Stimulated activated CD4-positive, alpha-beta T cell treated with anti-CD3 and anti-CD28 coated beads, TNF-alpha, amount 100 ng/mL, for 24 hours (primary cell): ENCODE measurements at places on chromosomes 12 and 14.

- DNase-seq = no peak
These were observed 19.4 kb upstream of the MBIP start for GRCh38 chr14:36339816-36340215.

- no peak for DNase-seq
These were observed 24.0 kb downstream of the ITGA7 start for GRCh38 chr12:55683676-55684075.

- DNase-seq = no peak
These were observed 1168.5 kb upstream of the FLRT2 start for GRCh38 chr14:84361476-84361875.

- no peak for DNase-seq
These were observed 1.4 kb downstream of the PTHLH start for GRCh38 chr12:27971121-27971489.

GRCh38 chr12:114976372-114976771 lies 292.4 kb upstream of the TBX3 start:
- no peak for DNase-seq

DNA sequence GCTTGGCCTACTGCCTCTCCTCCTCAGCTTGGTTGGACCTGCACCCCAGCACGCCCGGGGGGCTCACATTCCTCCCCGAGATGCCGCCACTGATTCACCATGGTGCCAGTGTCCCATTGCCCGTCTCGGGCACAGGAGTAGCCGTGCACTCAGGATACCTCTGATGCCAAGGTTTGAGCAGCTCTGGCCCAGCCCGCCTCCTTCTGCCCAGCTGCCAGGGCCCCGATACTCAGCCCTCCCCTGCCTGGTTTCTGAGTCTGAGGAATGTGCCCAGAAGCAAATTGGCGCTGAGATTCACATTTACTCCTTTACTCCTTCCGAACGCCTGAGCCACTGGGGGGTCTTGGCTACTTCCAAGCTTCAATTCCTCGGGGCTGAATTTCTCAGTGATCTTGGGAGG lies 63.5 kb downstream of the NINJ2 start:
- no peak for DNase-seq

- no peak for DNase-seq
These were observed 62.9 kb downstream of the EPS8 start for GRCh38 chr12:15726027-15726877.

GRCh38 chr14:71202881-71203280 lies 295.6 kb downstream of the PCNX1 start:
- DNase-seq = no peak

GRCh38 chr14:48536318-48536717 lies 860.9 kb upstream of the MDGA2 start:
- DNase-seq = no peak

DNA sequence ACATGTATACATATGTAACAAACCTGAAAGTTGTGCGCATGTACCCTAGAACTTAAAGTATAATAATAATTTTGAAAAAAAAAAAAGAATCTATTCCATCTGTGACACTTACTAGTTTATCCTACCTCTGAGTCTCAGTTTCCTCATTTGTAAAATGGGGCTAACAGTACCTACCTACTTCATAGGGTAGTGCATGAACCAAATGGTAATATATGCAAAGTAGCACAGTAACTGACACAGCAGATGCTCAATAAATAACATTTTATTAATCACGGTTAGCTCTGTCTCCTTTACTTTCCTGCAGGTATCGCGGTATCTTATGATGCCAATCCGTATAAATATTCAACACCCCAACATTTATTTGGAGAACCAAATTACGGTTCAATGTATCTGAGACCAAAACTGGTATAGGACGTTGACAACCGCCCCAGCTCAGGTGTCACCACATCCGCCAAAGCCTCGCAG lies 703 bp downstream of the TMED10 start:
- DNase-seq = no peak

GRCh38 chr14:31269634-31270195 lies 62.1 kb upstream of the HECTD1 start:
- DNase-seq = no peak

- DNase-seq = no peak
These were observed 8.9 kb downstream of the RBMS2 start for GRCh38 chr12:56530390-56531055.

DNA sequence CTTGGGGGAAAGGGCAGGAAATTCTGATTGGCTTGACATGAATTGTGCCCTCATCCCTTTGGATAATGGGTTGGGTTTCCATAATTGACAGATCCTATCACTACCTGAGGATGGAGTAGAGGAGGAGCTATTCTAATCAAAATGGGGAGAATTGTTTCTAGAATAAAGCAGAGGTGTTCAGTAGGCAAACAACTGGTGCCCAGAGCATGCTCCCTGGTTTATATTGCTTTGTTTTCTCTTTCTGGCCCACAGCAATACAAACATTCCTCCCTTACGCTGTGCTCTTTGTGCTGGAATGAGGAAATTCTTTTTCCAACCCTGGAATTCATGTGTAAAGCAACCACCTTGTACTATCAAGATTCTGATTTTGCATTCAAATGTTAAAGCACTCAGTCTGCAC lies 147.4 kb downstream of the RASSF9 start:
- no peak for DNase-seq

DNA sequence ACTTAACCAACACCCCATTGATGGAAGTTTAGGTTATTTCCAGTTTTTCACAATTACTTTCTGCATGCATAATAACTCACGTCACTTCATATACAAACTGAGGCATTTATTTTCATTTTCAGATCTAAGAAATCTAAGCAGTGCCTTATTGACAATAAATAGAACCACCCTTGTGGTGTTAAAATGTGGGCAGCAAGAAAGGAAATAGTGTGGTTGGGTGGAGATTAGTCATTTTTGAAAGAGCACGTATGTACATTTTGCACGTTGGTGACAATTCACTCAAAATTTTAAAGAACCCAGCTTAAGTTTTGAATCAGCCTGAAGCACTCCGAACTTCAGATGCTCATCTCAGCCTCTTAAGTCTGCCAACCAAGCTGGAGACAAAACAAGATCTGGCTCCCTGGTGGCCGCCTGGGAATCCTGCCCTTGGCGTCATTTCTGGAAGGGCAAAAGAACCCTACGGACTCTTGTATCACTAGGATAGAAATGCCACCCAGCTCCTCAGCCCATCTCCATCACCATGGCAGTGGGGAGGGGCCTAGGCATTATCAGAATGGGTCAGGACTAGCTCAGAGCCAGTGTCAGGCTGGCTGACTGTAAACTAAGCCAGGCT lies 89.5 kb upstream of the BCL2L14 start:
- peak; percentile 20 for DNase-seq

GRCh38 chr14:94933486-94933885 lies 163.6 kb upstream of the GSC start:
- DNase-seq = no peak

DNA sequence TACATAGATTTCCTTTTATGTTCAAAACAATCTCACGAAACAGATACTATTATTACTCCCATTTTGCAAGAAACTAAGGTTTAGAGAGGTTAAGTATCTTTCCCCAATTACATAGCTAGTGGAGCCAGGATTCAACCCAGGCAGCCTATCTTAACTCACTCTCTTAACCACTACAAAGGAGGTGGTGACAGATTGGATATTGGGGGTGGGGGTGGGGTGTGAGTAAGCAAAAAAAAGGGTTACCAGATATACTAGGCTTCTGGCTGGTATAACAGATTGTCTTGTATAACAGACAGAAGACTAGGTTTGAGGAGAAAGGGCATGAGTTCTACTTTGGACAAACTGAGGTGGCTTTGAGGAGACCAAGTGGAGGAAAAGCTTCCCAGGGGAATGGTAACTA lies 2.1 kb downstream of the GMFB start:
- no peak for DNase-seq

DNA sequence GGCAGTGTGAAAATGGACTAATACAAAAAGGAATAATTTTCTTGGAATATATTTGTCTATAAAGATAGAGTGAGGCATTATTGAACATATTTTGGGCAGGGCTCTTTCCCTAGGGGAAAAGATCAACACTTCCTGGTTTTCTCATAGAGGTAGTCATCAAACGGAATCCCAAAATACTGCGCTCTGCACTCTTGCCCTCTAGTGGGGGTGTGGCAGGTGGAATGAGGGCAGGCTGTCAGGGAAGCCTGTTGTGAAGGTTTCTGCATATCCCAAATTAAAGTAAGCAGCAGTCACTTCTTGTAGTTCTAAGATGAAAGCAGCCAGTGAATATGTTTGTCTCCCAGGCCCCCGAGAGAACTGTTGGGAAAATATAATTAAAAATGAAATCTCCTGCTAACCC lies 666.8 kb upstream of the TMEM132C start:
- DNase-seq = no peak

- DNase-seq = no peak
These were observed 29.7 kb downstream of the A2ML1 start for GRCh38 chr12:8852119-8852518.

GRCh38 chr14:34857689-34858449 lies 17.3 kb downstream of the BAZ1A start:
- no peak for DNase-seq

DNA sequence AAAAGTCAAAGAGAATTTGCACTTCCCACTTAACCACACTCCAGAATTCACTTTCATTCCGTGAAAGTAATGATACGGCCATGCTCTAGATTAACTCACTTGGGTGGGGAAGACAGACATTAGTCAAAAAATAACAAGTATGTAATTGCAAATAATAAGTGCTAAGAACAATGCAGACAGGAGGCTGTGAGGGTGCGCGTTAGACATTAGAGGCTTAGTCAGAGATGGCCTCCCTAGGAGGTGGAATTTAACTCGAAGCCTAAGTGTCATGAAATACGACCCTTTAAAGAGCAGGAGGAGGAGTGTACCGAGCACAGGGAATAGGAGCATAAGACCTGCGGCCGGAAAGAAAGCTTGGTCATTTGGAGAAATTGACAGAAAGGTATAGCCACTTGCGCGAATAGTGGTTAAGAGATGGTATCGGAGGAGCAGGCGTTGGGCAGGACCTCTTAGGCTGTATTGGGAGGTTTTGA lies 628 bp downstream of the SNRPF start:
- no peak for DNase-seq

DNA sequence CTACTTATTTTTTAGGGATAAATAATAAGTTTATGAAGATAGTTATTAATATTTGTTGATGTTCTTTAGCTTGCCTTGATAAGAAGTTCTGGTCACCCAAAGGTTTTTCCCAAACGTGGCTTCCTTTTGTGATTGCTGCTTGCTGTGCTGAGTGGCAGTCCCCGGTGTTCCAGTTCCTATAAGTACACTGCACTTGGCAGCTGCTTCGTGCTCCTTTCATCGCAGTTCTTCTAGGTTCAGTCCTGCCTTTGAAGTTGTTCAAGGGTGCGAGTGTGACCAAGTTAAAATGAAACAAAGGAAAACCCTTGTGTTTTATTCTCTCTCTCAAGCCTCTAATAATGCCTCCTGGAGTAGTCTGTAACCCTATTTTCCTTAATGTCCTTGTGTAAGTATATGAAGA lies 128.5 kb upstream of the ATF1 start:
- no peak for DNase-seq

GRCh38 chr14:68566075-68566474 lies 226.8 kb downstream of the ZFP36L1 start:
- DNase-seq = no peak

- no peak for DNase-seq
These were observed 6.7 kb downstream of the DDX47 start for GRCh38 chr12:12819752-12820311.

DNA sequence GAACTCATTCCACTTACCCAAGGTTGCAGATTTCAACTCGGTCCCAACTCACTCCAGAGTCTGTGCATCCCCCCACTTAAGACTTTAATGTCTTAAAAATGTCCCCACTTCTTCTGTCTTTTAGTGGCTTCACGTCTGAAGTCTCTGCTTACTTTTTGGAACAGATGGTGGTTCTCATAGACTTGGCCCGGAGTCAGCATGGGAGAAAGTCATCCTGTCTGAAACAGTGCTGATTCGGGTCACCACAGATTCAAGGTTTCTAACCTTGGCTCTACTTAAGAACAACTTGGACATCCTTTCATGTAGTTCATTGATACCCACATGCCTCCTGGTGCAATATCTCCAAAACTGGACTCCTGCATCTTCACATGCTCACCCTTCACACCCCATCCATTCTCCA lies 26.0 kb downstream of the CHST11 start:
- DNase-seq = no peak

DNA sequence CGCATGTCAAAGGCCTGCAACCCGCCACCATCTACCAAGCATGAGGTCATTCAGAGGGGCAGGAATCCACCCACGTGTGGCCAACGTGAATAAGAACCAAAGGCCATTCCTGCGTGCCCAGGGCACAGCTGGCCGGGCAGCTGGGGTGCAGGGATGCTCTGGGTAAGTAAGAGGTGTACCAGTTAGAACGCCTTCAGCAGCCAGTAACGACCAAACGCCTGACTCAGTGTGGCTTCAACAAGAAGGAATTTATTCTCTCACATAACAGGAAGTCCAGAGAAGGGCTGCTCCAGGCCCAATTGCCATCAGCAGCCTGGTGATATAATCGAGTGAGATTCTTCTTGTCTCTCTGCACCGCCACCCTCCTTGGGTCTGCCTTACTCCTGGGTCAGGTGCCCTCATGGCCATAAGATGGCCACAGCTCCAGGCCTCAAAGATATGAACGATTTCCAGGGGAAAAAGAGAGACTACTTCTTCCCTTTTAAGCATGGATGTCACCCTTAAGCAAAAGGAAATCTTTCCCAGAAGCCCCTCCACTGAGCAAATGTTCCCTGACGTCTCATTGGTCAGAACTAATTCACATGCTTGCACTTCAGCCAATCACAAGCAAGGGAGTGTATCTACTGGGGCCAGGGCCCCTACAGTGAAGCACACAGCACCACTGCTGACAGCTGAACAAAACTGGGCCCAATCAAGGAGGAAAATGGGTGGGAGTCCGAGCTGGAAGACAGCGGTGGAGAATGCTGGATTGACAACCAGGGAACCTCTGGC lies 7.3 kb downstream of the TTC7B start:
- DNase-seq = no peak

DNA sequence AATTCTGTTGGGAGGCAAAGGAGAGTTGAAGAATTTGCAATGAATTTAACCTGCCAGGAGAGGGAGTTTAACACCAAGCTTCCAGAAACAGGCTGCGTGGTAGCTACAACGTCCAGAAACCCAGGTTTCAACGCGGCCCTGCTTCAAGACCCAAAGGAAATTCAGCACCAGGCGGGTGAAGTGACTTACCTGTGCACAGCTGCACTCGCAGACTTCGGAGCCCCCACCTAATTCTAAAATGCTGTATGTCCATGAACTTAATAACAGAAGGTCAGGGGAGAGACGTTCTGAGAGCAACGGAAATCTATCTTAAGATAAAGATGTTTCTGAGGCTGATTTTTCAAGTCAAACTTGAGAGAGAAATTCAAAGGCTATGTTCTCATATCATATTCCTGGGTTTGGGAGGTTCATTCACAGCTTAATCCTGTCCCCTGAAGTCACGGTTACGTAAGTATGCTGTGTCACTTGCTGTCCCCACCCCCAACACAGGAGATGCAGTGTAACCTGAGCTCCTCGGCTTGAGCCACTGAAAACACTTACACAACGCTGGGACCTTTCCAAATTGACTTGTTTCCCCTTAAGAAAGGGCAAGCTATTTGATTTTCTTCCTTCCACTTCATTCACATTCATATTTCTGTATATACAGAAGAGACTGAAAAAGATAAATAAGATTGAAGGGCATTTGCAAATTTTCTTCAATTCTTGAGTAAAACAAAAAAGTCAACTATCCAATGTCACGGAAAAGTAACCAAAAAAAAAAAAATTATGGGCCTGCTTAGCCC lies 22.7 kb downstream of the CLIP1 start:
- peak; percentile 6 for DNase-seq
